ENCODE measurements at places on chromosomes 5 and 9.

- no peak for DNase-seq
These were observed 62.3 kb upstream of the RIOK2 start for GRCh38 chr5:97245386-97245785.

DNA sequence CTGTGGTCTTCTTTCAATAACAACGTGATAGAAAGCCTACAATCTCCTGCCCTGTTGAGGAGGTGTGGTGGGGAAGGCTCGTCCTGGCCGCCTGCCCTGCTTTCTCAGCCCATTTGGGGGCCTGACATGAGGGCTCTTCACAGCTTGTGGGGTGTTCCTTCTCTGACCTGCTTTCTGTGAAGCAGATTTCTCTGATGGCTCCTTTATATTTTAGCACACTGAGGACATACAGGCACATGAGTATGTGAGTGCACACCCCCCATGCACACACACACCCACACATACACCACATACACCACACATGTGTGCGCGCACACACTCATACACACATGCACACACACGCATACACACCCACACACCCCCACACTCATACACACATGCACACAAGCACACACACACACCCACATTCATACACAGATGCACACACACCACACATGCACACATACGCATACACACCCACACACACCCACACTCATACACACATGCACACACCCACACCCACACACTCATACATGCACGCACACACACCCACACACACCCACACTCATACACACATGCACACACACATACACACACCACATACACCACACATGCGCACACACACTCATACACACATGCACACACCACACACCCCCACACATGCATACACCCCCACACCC, 117.5 kb downstream of the COL5A1 start:
- no peak for DNase-seq

DNA sequence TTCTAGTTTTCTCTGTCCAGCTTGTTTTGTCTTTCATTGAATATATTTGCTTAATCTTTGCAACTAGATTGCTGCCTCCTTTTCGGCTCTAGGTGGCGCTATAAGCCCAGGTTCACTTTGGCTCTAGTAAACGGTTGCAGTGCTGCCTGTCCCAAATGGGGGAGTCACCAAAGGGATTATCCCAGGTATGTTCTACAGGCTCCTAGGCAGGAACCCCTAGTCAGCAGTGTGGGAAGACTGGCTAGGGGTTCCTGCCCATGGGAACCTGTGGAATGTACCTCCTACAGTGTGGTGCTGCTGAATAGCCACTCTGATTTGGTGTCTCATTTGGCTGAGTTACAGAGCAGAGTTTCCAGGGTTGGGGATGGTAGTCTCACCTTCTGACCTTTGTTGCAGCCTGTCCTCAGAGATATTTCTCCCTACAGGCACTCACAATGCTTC, 85.2 kb downstream of the ARSB start:
- no peak for DNase-seq

GRCh38 chr5:83526289-83526688, 54.7 kb downstream of the VCAN start:
- no peak for DNase-seq

DNA sequence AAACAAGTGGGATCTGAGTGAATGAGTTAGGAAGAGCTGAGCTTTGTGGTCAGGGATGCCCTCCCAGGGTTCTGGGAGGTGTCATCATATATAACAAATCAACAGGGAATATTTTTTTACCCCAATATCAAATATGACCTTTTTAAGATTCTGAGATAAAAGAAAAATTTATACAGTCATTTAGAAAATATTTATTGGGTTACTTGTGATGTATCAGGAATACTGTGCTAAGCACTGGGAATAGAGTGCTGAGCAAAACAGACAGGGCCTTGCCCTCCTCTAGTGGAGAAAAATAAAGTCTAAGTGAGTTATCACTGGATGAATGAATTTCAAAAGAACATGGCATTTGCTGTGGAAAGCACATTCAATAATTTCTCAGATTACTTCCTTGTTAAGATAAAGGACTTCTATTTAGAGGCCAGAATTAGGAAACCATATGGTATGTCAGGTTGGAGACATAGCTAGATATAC, 102.9 kb downstream of the BOD1 start:
- DNase-seq, result no peak

- DNase-seq, result no peak
These were observed 1543.4 kb downstream of the EFNA5 start for GRCh38 chr5:106127341-106127781.

DNA sequence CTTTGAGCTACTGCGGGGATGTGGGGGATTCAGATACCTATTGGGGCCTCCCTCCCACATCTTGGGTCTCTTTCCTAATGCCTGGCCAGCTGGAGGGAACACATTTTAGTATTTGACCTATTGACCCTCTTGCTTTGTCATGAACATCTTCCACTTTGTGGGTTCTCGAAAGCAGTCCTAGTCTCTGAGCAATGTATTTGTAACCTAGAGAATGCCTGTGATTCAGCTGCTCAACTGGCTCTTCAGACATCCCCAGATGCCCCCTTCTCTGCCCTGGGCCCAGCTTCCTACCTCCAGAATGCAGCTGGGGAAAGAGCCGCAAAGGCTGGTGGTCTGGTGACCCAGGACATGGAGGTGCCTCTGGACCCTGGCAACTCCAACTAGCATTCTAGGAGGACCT, 32.2 kb downstream of the APTX start:
- DNase-seq, result no peak

- no peak for DNase-seq
These were observed 84.1 kb downstream of the SLIT3 start for GRCh38 chr5:169216866-169217265.

- DNase-seq, result no peak
These were observed 385.0 kb upstream of the TRPC7 start for GRCh38 chr5:136750224-136750862.

DNA sequence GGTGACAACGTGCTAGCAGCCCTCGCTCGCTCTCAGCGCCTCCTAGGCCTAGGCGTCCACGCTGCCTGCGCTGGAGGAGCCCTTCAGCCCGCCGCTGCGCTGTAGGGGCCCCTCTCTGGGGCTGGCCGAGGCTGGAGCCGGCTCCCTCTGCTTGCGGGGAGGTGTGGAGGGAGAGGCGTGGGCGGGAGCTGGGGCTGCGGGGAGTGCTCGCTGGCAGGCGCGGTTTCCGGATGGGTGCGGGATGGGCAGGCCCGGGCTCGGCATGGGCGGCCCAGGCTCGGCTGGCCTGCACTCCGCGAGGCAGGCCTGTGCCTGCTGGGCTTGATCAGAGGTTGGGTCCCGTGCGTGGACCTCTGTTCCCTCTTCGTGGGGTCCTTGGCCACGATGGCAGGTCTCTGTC, 472.6 kb downstream of the PRR16 start:
- DNase-seq, result no peak

DNA sequence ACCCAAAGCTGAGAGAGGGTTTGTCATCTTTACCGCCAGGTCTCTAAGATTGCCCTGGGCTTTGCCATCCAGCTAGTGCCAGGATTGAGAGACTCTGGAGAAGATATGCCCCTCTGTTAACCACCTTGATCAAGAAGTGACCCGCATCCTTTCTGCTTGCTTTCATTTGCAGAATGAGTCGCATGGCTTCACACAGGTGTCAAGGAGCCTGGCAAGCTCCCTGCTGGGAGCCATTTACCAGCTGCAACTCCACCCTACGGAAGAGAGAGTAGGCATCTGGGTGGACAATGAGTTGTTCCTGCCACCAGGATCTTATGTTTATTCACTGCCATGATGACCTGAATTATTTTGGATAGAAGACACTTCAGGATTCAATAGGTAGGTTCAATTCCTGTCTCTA, 43.0 kb downstream of the HSD17B3 start:
- DNase-seq, result no peak

DNA sequence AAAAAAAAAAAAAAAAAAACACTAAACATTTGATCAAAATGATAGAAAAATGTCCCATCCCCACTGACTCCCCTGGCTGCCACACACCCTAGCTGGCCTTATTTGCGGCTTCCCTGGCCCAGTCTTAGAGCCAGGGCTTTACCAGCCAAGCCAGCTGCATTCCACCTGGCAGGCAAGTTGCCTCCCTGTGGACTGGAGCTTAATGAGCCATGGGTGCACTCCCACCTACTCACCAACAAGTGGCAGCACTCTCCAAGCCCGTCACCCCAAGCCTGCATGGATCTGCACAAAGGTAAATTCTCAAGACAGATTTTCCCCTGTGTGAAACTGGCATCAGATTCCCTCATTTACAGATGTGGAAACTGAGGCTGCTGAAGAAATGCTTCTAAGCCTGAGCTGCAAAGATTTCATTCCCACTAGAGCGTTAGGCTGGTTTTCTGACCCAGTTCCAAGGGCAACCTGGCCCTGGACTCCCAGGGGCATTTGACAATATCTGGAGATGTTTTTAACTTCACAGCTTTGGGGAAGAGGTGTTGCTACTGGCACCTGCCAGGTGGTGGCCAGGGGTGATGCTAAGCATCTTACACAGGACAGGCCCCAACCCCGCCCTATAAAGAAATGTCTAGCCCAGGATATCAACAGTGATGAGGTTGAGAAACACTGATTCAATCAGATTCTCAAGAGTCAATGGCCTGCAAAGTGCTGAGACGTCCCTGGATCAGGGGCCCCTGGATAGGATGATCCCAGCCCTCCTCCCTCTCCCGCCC, 21.9 kb upstream of the VDAC1 start:
- DNase-seq, result peak; percentile 31

DNA sequence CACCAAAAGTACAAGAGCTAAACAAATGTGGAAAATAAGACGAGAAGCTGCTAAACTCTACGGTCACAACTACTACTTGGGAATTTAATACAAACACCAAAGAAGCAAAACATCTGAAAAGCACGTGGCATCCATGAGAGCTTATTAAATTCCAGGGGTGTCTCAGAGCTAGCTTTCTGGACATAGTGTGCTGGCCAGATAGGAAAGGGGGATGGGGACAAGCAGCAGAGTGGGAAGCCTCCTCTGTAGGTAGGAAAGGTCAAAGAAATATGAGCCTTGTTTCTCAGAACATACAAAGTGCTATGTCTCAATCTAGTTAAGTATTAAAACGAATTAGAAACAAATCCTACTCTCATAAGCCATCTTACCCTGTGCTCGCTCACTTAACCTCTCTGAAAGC, 51.3 kb upstream of the GOLPH3 start:
- DNase-seq, result no peak

GRCh38 chr9:100099722-100100042, 639 bp downstream of the INVS start:
- DNase-seq, result no peak

- DNase-seq, result no peak
These were observed 46.6 kb downstream of the OSMR start for GRCh38 chr5:38892363-38892762.

GRCh38 chr5:111707630-111708164, 49.3 kb downstream of the NREP start:
- DNase-seq, result no peak

- no peak for DNase-seq
These were observed 31.8 kb downstream of the CCNJL start for GRCh38 chr5:160280384-160281095.

DNA sequence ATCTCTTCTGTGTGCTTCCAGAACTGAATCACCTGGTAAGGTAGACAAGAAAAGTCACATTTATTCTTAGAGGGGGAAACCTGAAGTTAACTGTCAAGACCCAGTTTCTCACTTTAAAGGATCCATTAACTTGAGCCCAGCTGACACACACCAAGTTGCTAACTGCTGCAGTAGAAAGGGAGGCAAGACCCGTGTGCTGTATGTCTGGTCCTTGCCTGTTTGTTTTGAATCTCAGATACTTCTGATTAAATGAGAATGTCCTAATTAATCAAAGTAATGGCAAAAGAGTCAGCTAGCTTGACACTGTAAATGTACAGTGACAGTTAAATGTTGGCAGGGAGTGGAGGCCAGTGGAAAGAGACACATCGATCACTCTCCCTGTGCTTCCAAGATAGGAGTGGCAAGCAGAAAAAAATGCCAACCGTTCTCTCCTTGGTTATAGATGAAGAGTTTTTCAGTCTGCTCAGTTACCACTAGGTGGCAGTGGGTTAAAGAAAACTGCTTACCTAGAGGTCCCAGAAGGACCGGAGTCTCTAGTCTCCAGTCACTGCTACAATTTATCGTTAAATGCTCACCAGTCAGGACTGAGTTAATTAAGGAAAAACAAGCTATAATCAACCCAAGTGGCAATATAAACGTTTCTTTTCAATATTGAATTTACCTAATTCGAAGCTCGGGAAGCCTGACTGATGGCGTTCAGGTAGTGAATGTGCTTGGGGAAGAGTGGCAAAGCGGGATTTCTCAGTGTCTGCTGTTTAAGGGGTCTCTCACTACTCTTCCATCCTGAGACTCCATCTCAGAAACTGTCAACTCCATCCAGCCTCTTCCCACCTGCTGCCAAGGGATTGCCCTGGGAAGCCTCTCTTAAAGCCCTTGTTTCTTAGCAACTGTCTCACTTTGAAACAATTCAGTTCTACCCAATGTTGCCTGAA, 18.4 kb downstream of the LSM11 start:
- DNase-seq, result no peak

DNA sequence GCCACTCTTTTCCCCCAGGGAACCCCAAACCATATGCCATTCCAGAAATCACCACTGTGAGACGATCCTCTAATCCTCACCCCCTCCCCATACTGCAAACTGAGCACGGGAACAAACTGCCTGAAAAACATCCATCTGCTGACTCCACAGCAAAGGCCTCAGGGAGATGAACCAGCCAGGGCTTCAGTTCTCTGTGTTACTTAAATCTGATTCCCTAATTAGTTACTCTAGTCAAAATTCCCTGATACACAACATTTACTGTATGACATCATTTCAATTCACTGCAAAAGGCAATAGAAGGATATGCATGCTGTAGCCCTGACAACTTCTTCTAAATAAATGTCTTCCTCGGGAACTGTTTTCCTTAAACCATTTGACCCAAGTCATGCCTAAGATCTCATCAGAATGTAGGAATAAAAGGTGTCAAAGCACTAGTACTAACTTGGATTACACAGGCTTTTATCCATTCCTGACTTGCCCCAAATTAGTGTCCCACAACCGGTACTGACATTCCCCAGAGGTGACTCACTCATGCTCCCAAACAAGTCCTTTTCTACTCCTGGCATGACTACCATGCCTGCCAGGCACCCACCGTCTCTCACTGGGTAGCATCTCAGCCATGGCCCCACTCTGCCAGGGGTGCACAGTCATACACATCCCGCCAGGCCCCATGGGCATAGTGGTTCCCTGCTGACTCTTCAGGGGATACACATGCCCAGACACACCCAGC, 35.0 kb downstream of the MTX3 start:
- DNase-seq, result no peak

Measured in activated T-cell treated with anti-CD3 and anti-CD28 coated beads for 4 hours (primary cell).